ENCODE measurements at places on chromosomes 1 and 21. TPM values are rescaled to one million over a fixed set of nuclear protein-coding genes. Genes with fewer than 3 reads are reported as not detected.
A peak's percentile ranks its signal among the peaks of the same experiment; 100 is the strongest.

- H3K4me3 ChIP-seq: no peak overlapping the region
- no peaks in the 10 kb centered on the region for H3K27me3 ChIP-seq
- no peaks in the 10 kb centered on the region for H3K4me1 ChIP-seq
- no peaks in the 10 kb centered on the region for H3K36me3 ChIP-seq
Measured at GRCh38 chr1:72366466-72366865, 84.1 kb upstream of the NEGR1 start.

DNA sequence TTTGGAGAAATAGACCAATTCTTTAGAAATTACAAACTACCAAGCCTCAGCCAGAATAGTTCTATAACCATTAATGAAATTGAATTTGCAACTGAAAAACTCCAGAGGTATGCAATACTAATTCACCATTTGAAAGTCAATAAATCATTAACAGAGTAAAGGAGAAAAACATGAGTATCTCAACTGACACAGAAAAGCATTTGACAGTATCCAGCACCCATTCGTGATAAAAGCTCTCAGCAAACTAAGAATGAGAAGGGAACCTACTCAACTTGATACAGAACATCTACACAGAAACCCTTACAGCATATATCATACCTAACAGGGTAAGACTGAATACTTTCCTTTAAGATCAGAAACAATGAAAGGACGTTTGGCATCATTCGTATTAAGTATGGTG lies 54.3 kb downstream of the ST6GALNAC5 start:
- DNase-seq: no peak
- no peak overlapping the region for H3K27ac ChIP-seq
- H3K4me1 ChIP-seq: no peaks in the 10 kb centered on the region
- no peaks in the 10 kb centered on the region for H3K27me3 ChIP-seq
- no peaks in the 10 kb centered on the region for H3K36me3 ChIP-seq

- no peak overlapping the region for H3K27ac ChIP-seq
- no peak overlapping the region for H3K4me3 ChIP-seq
- H3K27me3 ChIP-seq: no peaks in the 10 kb centered on the region
- DNase-seq: no peak
Measured at GRCh38 chr1:229238231-229238630, 32.7 kb upstream of the RAB4A start.

DNA sequence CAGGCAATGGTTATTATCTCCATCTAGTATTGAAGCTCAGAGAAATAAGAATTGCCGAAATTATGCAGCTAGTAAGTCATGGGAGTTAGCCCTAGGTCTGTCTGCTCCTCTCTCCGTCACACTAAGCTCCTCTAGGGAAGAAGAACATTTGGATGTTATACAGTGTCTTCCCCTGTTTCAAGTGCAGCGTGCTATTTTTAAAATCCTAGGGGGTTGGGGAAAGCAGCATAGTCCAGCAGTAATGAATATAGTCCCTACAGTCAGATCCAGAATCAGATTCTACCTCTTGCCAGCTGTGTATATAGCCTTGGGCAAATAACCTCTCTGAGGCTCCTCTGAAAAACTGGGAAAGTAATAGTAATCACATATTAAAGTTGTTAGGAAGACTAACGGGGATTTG lies 44.5 kb upstream of the OSBPL9 start:
- DNase-seq: no peak
- no peaks in the 10 kb centered on the region for H3K27me3 ChIP-seq
- H3K4me1 ChIP-seq: peaks cover 32% of the 10 kb centered on the region
- H3K27ac ChIP-seq: no peak overlapping the region

DNA sequence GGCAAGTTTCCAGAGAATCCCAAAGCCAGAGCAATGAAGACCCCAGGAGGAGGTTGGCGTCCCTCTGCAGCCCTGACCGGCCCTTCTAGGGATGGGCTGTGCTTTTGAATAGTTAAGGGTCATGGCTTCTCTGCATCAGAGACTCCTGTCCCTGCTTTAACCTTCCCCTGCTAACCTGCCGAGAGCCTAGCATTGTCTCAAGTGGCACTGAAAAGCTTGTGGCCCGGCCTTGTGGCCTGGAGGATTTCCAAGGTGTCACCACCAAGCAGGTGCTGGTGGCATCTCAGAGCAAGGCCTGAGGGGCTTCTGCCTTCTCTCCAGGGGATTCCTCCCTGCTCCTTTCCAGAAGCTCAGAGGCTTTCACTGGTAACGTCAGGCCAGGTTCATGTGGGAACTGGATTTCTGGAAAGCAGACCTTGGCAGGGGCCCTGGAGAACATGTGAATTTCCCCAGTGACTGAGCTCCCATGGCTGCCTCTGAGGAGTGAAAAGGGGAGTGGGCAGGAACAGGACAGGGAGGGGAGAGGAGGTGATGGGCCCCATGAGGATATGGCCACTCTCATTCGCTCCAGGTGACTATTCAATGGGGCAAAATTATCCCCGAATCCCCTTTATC lies 409.9 kb downstream of the PTPRU start:
- H3K27ac ChIP-seq: no peak overlapping the region
- DNase-seq: peak; percentile 64
- no peak overlapping the region for H3K4me3 ChIP-seq
- peaks cover 36% of the 10 kb centered on the region for H3K27me3 ChIP-seq
- H3K4me1 ChIP-seq: no peaks in the 10 kb centered on the region
- H3K36me3 ChIP-seq: no peaks in the 10 kb centered on the region

DNA sequence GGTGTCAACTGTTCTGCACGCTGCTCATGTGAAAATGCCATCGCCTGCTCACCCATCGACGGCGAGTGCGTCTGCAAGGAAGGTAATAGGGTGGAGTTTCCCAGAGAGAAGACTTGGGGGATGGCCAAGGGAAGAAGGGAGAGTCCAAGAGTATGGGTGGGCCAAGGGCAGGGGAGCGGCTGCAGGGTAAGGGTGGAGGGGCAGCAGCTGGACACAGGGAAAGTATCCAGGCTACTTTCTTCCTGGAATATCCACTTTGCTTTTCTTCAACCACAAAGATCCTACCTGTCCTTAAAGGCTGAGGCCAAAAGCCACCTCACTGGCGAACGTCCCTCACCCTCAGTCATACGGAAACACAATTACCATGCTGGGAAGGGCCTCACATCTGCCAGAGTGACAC lies 11.5 kb upstream of the LRRC71 start:
- H3K36me3 ChIP-seq: peaks cover 3% of the 10 kb centered on the region
- no peak for DNase-seq
- H3K4me3 ChIP-seq: no peak overlapping the region

DNA sequence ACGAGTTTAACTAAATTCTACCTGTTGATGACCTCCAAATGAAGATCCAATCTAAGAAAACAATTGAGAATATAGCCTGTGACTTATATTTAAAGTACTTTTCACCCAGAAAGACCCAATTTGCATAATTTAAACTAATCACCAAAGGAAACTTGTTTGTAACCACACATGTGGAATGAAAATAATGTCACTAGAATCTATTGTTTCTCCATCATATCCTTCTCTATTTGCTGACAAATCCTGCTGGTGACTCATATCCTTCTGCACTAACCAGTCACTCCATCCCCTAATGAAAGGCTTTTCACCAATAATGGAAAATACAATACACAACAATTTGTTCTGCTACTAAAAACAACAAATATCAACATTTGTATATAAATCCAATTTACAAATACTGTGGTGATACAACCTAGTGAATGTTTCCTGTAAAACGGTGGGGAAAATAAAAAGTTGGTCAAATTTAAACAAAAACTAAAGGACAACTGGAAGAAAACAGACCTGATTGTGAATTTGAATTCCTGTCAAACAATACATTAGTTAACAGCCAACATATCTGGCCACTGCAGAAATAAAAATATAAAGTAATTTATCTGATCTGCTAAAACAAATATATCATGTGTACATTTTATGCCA lies 6.5 kb downstream of the PTP4A2 start:
- no peaks in the 10 kb centered on the region for H3K27me3 ChIP-seq
- peak overlapping the region; percentile 20 for H3K27ac ChIP-seq
- H3K4me3 ChIP-seq: no peak overlapping the region
- peaks cover 83% of the 10 kb centered on the region for H3K4me1 ChIP-seq

DNA sequence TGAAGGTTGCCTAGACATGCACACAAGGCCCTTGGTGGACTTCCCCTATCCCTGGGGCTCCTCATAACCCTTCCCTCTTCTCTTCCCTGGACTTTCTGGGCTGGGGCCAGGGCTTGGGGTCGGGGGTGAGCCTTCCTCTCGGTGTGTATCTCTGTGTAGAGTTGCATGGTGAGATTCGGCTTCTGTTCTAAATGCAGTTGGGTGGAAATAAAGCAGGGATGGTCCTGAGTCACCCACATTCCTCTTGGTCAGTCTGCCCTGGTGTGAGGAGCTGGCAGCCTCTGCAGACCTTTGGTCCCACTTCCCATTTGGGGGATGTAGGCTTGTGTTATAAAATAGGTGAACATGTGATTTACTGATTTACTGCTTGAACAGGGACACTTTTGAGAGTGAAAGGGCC lies 38.0 kb downstream of the ADARB1 start:
- H3K4me3 ChIP-seq: no peak overlapping the region
- no peaks in the 10 kb centered on the region for H3K36me3 ChIP-seq
- DNase-seq: no peak
- H3K4me1 ChIP-seq: peaks cover 30% of the 10 kb centered on the region
- H3K27ac ChIP-seq: no peak overlapping the region

Gene ERO1B
- total RNA-seq: 11.7 TPM

Gene RYR2
- 0.57 TPM for total RNA-seq

- peak overlapping the region; percentile 92 for H3K27ac ChIP-seq
- no peak for DNase-seq
- H3K36me3 ChIP-seq: no peaks in the 10 kb centered on the region
- peaks cover 50% of the 10 kb centered on the region for H3K4me1 ChIP-seq
- no peaks in the 10 kb centered on the region for H3K27me3 ChIP-seq
- H3K4me3 ChIP-seq: peak overlapping the region; percentile 73
Measured at GRCh38 chr1:70205071-70205433, 327 bp downstream of the LRRC40 start.

DNA sequence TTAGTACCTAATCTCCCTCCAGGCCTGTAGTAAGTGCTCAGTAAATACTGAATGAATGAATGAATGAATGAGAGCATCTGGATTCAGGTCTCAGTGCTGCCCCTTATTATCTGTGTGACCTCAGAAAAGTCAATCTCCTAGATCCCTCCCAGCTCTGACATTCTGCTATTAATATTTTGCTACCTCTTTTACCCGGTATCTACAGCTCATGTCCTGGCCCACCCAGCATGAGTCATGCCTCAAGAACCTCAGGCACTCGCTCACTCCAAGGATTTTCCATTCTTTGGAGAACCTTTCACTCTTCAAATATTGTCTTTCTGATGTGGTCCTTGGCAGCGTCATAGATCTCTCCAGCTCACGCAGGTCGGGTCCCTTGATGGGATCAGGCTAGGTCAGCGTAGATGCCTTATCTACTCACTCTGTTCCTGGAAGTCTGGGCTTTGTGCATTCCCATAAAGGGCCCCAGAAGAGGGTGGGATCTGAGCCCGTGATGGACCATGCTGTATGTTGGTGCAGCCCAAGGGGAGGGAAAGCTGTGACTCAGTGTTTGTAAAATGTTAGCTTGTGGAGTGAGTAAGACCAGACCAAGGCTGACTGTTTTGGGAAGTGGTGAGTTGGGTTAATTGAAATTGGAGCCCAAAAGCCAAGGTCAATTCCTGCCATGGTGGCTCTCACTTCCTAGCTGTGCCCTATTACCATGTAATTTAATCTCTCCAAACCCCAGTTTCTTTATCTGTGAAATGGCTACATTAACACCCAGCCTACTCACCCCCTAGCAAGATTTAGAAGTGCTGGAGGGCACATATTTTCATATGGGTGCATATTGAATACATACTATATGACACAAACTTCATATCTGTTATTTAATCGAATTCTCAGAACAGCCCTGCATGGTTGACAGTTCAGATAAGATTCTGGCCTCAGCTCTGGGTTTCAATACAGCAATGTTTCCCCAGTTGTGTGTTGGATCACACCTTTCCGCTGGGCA lies 214.1 kb upstream of the USP24 start:
- no peak overlapping the region for H3K4me3 ChIP-seq
- peak overlapping the region; percentile 44 for H3K27ac ChIP-seq
- H3K4me1 ChIP-seq: peaks cover 8% of the 10 kb centered on the region
- DNase-seq: no peak
- H3K36me3 ChIP-seq: no peaks in the 10 kb centered on the region
- no peaks in the 10 kb centered on the region for H3K27me3 ChIP-seq

- H3K27ac ChIP-seq: no peak overlapping the region
- no peak for DNase-seq
- no peaks in the 10 kb centered on the region for H3K27me3 ChIP-seq
- peaks cover 20% of the 10 kb centered on the region for H3K4me1 ChIP-seq
- H3K4me3 ChIP-seq: no peak overlapping the region
Measured at GRCh38 chr1:156073740-156074139, 8.5 kb downstream of the MEX3A start.

- no peak for DNase-seq
- H3K4me3 ChIP-seq: no peak overlapping the region
- peak overlapping the region; percentile 71 for H3K27ac ChIP-seq
- peaks cover 64% of the 10 kb centered on the region for H3K4me1 ChIP-seq
- H3K36me3 ChIP-seq: peaks cover 14% of the 10 kb centered on the region
- H3K27me3 ChIP-seq: no peaks in the 10 kb centered on the region
Measured at GRCh38 chr1:207837673-207838072, 73.3 kb downstream of the CD34 start.

DNA sequence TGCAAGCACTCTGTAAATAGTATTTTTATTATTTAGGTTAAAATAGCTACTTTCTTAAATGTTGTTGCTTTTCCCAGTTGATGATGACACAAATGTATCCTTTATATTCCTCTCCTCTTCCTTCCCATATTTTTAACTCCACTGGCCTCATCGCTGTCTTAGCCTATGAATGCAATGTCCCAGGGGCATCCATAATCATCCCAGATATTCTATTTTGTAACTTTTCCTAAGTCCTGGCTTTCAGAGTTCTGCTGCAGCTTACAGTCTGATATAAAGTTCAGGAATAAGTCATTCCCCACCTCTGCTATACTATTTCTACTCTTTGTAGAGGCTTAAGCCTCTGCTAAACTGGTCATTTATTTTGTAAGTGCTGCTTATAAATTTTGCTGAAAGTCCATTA lies 58.3 kb downstream of the ASTN1 start:
- no peaks in the 10 kb centered on the region for H3K4me1 ChIP-seq
- no peak overlapping the region for H3K4me3 ChIP-seq
- DNase-seq: no peak
- no peaks in the 10 kb centered on the region for H3K27me3 ChIP-seq
- no peaks in the 10 kb centered on the region for H3K36me3 ChIP-seq
- no peak overlapping the region for H3K27ac ChIP-seq

GRCh38 chr1:154501423-154502065 lies 475 bp upstream of the TDRD10 start:
- H3K27me3 ChIP-seq: peaks cover 42% of the 10 kb centered on the region
- H3K27ac ChIP-seq: peak overlapping the region; percentile 82
- no peaks in the 10 kb centered on the region for H3K36me3 ChIP-seq
- H3K4me1 ChIP-seq: peaks cover 37% of the 10 kb centered on the region

DNA sequence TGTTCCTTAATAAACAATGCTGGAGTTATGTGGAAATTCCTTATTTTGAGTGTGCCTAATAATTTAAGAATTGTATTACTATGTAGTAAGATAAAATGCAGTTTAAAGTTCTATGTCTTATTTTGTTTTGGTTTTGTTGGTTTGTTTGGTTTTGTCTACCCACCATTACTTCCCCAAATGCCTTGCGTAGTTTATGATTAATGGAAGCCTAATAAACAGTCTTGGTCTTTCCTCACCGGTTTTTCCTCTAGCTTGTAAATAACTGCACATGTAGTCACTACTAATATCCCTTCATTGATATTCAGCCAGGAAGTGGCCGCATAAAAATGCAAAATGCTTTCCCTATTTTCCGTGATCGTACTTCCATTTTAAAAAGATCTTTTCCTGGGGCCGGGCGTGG lies 2.9 kb downstream of the SDCCAG8 start:
- H3K27me3 ChIP-seq: no peaks in the 10 kb centered on the region
- H3K4me3 ChIP-seq: no peak overlapping the region
- H3K27ac ChIP-seq: no peak overlapping the region
- H3K4me1 ChIP-seq: peaks cover 35% of the 10 kb centered on the region

GRCh38 chr1:93779540-93780165 lies 98.0 kb upstream of the BCAR3 start:
- H3K4me1 ChIP-seq: peaks cover 2% of the 10 kb centered on the region
- H3K27ac ChIP-seq: no peak overlapping the region
- no peak overlapping the region for H3K4me3 ChIP-seq

Measured in suprapubic skin (tissue), 4 donors.